ENCODE measurements at places on chromosomes 5 and 9.

DNA sequence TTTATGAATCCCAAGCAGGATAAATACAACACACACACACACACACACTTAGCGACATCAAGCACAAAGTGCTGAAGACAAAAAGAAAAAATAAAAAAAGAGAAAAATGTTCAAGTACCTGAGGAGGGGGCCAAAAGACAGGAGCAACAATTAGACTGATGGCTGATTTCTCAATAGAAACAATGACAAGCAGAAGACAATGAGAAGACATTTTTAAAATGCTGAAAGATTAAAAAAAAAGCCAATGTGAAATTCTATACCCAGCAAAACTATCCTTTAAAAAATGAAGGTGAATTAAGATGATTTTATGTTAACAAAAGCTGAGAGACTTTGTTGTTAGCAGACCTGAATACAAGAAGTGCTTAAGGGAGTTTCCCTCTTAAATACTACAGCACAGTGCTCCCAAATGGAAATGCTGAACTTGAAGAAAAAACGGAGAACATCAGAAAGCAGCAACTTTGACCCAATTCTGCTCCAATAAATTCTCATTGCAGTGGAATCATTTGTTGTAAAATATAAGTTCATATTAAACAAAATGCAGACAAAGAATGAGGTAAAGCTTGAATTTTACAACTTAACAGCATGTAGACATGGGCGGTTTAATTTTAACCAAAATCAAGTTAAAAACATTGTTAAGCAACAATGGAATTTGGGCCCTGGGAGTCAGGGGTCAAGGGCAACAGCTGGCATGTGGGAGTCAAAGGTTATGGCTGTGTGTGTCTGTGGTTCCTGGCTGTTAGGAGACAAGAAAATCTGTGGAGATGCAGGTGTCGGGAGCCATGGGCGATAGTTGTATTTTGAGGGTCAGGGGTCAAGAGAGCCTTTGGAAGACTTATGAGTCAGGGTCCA is 776 bp upstream of the RANBP17 start:
- no peak for DNase-seq

- no peak for DNase-seq
Observed at GRCh38 chr5:4225741-4226140, 630.1 kb downstream of the IRX1 start.

GRCh38 chr5:17730421-17730820 is 96.2 kb downstream of the TAF11L14 start:
- DNase-seq, result no peak

- DNase-seq, result no peak
Observed at GRCh38 chr5:23684103-23684502, 176.7 kb downstream of the PRDM9 start.

DNA sequence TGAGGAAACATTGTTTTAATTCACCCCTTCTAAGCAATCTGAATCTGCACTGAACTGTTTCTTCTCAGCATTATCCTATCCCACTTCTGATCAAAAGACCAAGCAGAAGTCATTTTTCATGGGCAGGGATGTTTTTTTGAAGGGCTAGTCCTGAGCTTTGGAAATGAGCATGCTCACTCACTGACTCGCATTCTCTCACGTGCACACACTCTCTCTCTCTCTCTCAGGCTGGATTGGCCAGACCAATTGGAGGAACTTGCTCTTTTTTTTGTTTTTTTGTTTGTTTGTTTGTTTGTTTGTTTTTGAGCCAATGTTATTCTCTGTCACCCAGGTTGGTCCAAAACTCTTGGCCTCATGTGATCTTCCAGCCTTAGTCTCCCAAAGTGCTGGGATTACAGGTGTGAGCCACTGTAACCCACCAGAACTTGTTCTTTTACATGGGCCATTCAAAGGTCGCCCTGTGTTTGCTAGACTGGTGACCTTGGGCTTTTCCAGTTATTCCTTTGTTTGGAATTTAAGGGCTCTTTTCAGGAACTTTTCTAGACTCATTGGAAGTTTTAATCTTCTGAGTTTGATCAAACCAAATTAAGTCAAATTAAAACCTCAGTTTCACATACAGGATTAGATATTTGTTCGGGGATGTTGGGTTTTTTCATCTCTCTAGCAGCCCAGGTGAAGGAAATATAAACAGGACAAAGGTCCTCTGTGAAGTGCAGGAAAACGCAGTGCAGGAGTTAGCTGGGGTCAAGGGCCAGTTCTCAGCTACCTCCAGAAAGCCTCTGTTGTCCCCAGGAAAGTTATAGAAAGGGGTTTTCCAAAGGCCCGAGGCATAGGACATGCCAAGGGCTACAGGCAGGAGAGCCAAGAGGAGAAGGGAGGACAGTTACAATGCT is 13.1 kb downstream of the FAXDC2 start:
- DNase-seq, result no peak

DNA sequence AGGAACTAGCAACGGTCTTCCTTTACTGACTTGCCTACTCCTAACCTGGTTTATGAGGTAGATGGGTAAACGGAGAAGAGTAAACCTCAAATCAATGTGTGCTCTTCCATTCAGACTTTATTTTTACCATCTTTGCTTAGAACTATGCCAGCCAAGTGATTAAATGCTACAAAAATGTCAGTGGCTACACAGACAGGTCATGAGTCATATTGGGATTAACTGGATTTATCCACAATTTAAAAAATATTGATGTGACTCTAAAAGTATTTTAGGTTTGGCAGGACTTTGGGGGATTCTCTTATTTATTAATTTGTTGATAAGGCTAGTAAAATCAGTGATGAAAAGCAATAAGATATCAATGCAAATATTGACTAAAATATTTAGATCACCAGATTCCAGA is 275.0 kb downstream of the PLK2 start:
- DNase-seq, result no peak

- DNase-seq, result no peak
Observed at GRCh38 chr9:26234865-26235264, 556.6 kb upstream of the TUSC1 start.

GRCh38 chr5:34603378-34603777 is 52.8 kb upstream of the RAI14 start:
- DNase-seq, result no peak

- DNase-seq, result no peak
Observed at GRCh38 chr5:62741761-62742160, 163.1 kb downstream of the LRRC70 start.

DNA sequence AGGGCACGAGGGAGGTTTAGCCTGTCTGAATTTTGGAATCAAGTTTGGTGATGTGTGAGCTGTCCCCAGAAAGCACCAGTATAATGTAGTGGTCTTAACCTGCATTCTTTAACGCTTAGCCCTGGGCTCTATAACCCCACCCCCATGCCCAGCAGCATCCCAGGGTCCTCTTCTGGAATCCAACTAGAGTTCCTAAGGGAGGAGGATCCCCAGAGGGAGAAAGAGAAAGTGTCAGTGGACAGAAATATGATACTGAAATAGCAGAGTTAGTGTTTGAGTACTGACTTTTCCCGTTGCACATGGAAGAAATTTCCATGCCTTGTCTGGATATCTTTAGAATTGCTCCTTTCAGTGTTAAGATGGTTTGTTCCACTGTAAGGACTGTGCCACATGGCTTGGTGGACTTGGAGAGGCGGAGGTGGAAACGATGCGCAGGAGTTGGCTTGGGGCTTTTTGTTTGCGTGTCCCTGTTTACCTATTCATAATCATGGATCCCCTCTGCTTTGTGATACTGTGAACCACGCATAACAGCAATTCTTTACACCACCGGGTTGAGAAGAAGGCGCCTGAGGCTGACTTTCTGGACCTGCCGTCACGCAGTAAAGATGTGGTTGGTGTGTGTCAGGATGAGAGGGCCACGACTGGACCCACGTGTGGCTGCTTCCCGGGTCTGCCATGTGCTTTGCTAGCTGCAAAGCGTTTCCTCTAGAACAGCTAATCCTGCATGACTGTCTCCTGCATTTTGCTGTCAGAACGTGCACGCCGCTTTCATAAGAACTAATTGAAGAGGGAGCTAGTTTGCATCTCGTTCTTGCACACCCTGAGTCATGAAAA is 142.3 kb downstream of the SMARCA2 start:
- DNase-seq, result no peak

- no peak for DNase-seq
Observed at GRCh38 chr5:30994902-30995301, 198.6 kb upstream of the CDH6 start.

GRCh38 chr5:179623906-179624741 is 653 bp upstream of the HNRNPH1 start:
- no peak for DNase-seq

DNA sequence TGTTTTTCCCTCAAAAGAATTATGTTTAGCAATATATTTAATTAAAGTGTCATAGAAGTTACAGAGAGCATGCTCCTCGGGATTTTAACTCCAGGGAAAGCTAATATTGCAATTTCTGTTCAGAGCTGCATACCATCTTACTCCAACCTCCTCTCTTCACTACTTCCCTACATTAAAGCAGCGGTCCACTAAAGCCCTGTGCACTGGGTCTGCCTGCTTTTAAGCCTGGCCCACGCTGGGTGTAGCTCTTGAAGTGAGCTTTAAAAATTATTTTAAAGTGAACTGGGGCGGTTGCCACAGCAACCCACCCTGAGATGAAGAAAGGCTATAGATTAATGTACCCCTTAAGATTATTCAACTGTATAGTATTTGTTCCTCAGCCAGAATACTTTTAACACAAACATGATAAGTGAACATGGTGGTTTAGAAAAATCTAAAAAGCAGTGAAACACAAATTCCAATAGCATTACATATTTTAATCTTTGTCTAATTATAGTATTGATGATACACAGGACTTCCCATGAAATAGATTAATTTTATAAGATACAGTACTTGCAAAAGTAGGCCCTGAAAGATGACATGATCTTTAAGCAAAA is 3.9 kb upstream of the MEF2C start:
- no peak for DNase-seq

GRCh38 chr9:80175286-80176150 is 603.8 kb downstream of the TLE4 start:
- no peak for DNase-seq

DNA sequence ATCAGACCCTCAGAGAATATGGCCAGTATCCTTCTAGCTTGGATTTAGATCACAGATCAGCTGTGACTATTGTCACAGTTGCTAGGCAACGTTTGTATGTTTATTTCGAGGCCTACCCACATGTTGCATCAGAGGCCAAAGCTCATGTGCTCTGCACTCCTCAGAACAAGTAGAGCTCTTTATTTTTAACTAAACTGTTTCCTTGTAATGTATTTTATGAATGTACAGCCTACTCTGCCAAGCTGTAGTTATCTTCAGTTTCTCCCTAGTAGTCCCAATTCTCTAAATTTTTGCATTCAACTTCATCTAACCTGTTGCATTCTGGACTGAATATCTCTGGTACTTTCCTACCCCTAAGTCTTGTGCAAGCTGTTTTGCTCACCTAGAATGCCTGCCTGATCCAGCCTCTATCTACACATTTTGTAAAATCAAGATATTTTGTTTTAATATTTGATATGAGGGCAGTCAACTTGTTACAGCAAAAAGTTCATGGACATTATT is 52.8 kb downstream of the CAST start:
- no peak for DNase-seq

GRCh38 chr5:103358305-103358995 is 99.9 kb downstream of the MACIR start:
- no peak for DNase-seq

DNA sequence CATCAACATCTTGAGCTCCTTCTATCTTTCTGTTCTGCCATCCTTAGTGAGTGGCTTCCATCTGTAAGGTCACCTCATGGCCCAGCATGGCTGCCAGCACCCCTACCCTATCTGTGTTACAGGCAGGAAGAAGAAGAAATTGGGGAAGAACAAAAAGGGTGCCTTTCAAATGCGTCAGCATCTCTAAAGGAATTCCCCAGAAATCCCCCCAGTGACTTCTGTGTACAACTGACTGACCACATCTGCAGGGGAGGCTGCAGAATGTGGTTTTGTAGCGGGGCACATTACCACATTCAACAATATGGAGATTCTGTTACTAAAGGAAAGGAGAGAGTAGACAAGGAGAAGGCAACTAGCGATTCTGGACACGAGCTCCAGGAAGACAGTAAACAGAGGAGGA is 40.1 kb downstream of the ALG2 start:
- no peak for DNase-seq

GRCh38 chr9:3500044-3500443 is 25.8 kb downstream of the RFX3 start:
- DNase-seq, result no peak

DNA sequence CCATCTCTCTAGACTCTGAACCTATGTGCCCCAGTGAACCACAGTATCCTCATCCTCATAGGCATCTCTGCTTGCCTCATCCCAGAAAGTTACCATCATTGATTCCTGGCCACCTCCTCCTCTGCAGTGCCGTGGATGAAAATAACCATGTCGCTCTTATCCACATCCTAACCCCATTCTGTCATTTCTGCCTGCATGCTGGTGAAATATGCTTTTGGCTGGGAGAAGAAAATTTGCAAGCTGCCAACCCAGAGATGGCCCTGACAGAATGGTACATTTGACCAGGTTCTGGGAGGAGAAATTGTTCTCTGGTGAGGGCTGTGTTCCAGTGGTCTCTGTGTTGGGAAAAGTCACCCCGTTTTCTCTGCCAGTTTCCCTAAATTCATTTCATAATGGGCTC is 149.7 kb downstream of the NMUR2 start:
- DNase-seq, result no peak

- no peak for DNase-seq
Observed at GRCh38 chr5:172565455-172565854, 75.6 kb upstream of the NEURL1B start.

DNA sequence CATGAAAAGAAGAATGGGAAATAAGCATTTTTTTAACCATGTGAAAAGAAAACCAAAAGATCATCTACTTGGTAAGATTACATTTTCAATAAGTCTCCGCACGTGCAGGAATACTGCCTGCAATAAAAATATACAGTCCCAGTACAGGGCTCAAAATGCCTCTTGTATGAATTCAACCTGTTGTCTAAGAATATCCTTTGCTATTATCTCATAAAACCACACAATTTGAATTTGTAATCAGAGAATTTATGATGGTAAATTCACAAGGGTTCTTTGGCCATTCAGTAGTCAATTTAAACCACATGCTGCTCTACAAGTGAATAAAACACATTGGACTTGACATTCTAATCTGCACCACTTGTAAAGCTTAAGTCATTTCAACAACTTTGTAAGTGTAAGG is 46.6 kb downstream of the ST8SIA4 start:
- DNase-seq, result no peak

DNA sequence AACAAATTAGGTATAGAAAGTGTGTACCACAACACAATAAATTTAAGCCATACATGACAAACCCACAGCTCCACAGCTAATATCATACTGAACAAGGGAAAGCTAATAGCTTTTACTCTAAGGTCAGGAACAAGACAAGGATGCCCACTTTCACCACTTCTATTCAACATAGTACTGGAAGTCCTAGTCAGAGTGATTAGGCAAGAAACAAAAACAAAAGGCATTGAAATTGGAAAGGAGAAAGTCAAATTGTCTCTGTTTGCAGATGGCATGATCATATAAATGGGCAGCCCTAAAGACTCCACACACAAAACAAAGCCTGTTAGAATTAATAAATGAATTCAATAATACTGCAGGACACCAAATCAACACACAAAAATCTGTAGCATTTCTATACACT is 548.8 kb downstream of the CTNND2 start:
- no peak for DNase-seq

- no peak for DNase-seq
Observed at GRCh38 chr9:135505406-135506187, 5.1 kb downstream of the MRPS2 start.

All from NCI-H1694 (cell line).